ENCODE measurements at places on chromosomes 12 and 14.
A peak's percentile ranks its signal among the peaks of the same experiment; 100 is the strongest.

DNA sequence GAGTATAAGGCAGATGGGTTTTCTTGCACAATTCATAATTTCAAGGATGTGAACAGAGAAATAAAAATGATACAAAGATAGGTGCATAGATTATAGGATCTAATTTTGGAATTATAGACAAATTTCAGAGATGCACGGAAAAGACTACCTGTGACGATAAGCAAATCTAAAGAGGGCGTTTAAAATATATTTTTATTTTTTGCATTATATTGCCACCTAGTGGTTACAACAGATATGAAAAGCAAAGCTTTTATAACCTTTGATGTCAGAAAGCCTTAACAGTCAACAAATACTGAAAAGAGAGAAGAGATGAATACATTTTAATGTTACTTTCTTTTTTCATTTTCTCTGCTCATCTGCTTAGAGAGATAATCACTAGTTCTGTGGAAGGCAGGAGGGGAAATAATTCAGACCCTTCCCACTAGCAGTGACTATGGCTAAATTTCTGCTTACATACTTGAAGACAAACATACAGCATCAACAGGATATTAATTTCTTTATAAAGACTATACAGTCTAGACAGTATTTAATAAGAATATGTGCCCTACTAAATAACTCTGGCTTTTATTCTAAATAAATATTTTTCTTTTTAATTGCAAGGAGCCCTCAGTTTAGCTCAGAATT, 46.3 kb downstream of the NTS start:
- peak; percentile 45 for DNase-seq

GRCh38 chr12:56803750-56804149, 40.6 kb downstream of the HSD17B6 start:
- DNase-seq: no peak

DNA sequence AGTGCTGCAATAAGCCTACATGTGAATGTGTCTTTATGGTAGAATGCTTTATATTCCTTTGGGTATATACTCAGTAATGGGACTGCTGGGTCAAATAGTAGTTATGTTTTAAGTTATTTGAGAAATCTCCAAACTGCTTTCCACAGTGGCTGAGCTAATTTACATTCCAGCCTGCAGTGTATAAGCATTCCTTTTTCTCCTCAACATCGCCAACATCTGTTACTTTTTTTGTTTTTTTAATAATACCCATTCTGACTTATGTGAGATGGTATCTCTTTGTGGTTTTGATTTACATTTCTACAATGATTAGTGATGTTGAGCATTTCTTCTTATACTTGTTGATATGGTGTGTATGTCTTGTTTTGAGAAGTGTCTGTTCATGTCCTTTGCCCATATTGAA, 1186.2 kb downstream of the BCL11B start:
- no peak for DNase-seq

DNA sequence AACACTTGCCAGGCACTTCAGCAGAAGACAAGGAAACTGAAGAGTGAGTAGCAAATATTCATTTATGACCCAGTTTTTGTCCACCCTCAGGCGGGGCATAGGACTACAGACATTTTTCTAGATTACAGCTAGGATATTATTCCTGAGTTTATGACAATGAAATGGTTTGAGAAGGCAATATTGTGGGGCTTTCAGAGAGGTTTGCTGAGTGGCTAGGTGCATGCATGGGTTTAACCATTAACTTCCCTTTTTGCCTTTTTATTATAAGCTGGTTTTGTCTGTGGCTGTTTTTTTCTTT, 104.0 kb upstream of the BCAT1 start:
- DNase-seq: no peak

Data from COR-L47 (cell line).